ENCODE measurements at places on chromosomes 7 and 10. TPM values are rescaled to one million over a fixed set of nuclear protein-coding genes. Genes with fewer than 3 reads are reported as not detected.

Gene CUBN
- polyA plus RNA-seq, result 0.46 TPM

Gene CCZ1
- polyA plus RNA-seq, result 39.4 TPM

Gene OPN4
- not detected for polyA plus RNA-seq

Gene RAPGEF5
- not detected for polyA plus RNA-seq

Gene PRF1
- polyA plus RNA-seq, result 27.6 TPM

Gene TET1
- 1.6 TPM for polyA plus RNA-seq

Gene GIMAP4
- 762 TPM for polyA plus RNA-seq

Gene ZNF804B
- polyA plus RNA-seq, result not detected

Gene SMNDC1
- polyA plus RNA-seq, result 20.1 TPM

Gene BMPER
- not detected for polyA plus RNA-seq

Gene NRG3
- not detected for polyA plus RNA-seq

Gene TMEM106B
- polyA plus RNA-seq, result 31.4 TPM

Gene OR9A4
- not detected for polyA plus RNA-seq

Gene ZNF488
- polyA plus RNA-seq, result 0.12 TPM

Gene TSPAN15
- 3.5 TPM for polyA plus RNA-seq

Gene PRLHR
- polyA plus RNA-seq, result not detected

Gene ZPBP
- not detected for polyA plus RNA-seq

Gene SCART1
- polyA plus RNA-seq, result 0.03 TPM

Gene ANKRD30A
- not detected for polyA plus RNA-seq

Gene OR13A1
- not detected for polyA plus RNA-seq

Gene FKBP6
- polyA plus RNA-seq, result not detected

Gene HECTD2
- polyA plus RNA-seq, result 0.62 TPM

Gene BLOC1S2
- polyA plus RNA-seq, result 63.4 TPM

Gene ATOH7
- not detected for polyA plus RNA-seq

Gene MYH16
- polyA plus RNA-seq, result not detected

Gene INHBA
- not detected for polyA plus RNA-seq

Gene OPALIN
- polyA plus RNA-seq, result not detected

Gene DRGX
- polyA plus RNA-seq, result not detected

Gene CTAGE15
- polyA plus RNA-seq, result 0.14 TPM

Gene BTBD16
- not detected for polyA plus RNA-seq

Gene AEBP1
- 13.5 TPM for polyA plus RNA-seq

Gene HERPUD2
- 68.7 TPM for polyA plus RNA-seq

Gene VPS37D
- not detected for polyA plus RNA-seq

Gene SP8
- not detected for polyA plus RNA-seq

Gene AASS
- 2.0 TPM for polyA plus RNA-seq

Gene GRM3
- polyA plus RNA-seq, result not detected

Gene KNDC1
- not detected for polyA plus RNA-seq

Gene PANK1
- 0.95 TPM for polyA plus RNA-seq

Gene FAM24A
- not detected for polyA plus RNA-seq

Gene PPP1R17
- polyA plus RNA-seq, result not detected

Gene UCMA
- polyA plus RNA-seq, result not detected
